ENCODE measurements at places on chromosomes 11 and 22.

- no peak for DNase-seq
These were observed 35.1 kb upstream of the ARFGAP3 start for GRCh38 chr22:42892156-42892555.

- DNase-seq, result no peak
These were observed 17.1 kb upstream of the KRTAP5-6 start for GRCh38 chr11:1679881-1680280.

DNA sequence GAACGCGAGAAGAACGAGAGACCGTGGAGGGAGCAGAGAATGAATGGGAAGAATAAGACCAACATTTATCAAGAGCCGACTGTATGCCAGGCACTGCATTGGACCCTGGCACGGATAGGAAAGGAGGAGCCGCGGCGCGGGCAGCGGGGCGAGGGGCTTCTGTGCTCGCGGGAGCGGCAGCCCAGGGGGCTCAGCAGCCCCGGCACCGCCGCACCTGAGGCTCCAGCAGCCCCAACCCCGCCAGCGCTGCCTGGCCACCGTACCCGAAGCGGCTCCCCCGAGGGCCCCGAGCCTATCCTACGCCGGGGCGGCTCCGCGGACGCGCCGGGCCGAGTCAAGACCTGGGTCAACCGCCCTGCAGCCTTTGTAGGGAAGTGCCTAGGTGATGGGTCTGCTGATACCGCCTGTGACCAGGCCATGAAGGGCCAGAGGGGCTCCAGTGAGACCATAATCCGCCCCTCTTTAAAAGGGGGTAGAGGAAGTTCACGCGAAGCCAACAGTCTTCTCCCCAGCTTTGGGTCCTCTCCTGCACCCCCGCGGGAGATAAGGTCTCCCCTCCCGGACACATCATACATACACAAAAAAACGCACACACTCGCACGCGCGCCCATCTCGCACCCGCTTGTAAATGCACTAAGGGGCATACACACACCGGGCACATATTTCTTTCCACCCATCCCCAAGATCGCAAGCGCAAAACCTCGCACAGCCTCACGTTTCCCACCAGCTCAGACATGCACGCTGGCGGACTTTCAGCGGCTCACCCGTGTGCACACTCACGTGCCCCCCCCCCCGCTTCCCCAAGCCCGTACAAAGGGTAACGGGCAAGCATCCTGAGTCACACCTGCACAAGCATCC lies 935 bp upstream of the RTN4RL2 start:
- DNase-seq, result no peak

DNA sequence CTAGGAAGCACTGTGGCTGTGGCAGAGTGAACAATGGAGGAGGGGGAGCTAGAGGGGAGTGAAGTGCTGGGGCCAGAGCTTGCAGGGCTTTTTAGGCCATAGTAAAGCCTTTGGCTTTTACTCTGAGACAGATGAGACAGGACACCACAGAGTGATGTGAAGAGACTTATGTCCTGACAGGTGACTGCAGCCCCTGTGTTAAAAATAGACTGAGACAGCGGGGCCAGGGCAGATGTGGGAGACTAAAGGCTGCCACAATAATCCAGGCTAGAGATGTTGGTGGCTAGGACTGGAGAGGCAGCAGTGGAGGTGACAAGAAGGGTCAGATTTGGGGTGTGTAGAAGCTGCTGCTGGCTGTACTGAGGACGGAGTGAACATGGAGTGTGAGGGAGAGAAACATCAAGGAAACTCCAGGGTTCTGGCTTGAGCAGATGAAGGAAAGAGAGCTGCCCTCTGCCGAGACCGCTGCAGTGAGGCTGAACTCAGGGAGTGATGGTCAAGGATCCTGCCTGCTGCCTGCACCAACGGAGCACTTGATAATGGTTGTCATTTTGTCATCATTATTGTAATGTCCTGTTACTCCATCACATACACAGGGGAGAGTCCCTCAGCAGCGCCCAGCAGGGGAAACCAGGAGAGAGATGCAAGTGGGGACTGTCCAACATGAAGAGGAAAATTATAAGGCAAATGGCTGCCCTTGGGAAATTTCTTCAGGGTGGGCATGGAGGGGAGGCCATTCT lies 27.4 kb downstream of the SLC43A1 start:
- no peak for DNase-seq

- no peak for DNase-seq
These were observed 48.3 kb upstream of the LRRC55 start for GRCh38 chr11:57133366-57134038.

DNA sequence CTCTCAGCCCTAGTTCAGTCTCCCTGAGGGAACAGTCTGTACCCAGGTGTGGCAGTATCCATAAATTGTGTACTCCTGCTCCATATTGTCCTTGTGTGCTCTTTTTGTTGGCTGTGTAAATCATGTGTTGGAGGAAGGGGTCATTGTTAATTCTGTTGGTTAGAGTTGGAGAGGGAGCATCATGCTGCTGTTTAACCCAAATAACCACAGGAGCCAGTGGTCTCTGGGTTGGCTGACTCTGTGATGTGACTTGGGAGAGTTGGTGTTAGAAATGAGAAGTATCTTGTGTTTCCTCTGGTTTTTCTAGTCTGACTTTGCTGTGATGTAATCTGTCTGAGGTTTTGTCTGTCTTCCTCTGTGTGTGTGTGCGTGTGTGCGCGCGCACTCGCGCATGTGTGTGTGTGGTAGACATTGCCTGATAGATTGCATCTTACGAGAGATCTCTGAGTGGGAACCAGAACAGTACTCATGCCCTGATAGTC lies 30.5 kb downstream of the CTNND1 start:
- DNase-seq, result no peak

DNA sequence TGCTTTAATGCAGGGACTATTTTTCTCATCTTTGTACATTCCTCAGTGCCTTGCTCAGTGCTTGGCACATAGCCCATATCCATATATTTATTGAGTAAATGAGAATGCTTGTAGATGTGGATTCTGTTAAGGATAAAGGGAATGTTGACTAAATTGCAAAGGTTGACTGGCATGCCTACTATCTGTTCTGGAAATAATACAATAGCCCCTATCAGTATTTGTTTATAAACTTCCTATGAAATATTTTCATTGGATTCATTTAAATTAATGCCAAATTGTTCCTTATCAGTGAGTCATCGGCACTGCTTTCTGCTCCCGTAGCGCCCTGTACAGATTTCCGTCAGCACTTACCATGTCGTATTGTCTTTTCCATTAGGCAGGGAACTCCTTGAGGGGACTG lies 8.0 kb downstream of the RNF121 start:
- no peak for DNase-seq

GRCh38 chr22:25154667-25154999 lies 45.0 kb upstream of the CRYBB3 start:
- no peak for DNase-seq

DNA sequence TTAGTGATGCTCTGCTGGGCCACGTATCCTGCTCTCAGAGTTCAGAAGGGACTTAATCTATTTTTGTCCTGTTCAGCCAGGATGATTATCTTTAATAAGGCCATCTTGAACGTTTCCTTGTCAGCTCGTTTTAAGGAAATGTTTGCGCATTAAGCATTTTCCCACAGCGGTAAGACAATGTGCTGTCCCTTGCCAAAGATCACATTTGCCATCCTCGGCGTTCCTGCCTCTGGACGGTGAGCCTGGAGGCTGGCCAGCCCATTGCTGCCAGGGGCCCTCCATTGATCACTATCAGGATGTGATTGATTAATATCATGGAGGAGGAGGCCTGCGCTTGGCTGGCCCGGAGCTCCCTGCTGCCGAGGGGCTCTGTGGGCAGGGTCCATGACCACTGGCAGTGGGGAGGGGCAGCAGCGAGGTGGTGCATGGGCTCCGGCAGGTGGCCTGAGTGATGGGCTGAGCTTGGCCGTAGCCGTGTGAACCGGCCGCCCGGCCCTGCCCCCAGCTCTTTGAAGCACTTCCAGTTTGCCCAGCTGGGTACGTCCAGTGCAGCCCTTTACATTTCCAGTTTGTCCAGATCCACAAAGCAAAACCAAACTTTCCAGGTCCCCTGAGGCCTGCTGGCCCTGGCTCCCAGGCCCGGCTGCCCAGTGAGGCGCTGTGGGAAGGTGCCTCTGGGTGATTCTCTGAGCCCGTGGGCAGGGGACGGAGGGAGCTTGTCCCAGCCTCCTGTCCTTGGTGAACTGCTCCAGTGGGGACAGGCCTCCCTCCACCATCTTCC lies 49.5 kb upstream of the SMIM38 start:
- no peak for DNase-seq

- DNase-seq, result no peak
These were observed 5.3 kb upstream of the AKIP1 start for GRCh38 chr11:8905528-8906165.

- DNase-seq, result no peak
These were observed 49.9 kb downstream of the ZNRF3 start for GRCh38 chr22:28933321-28933720.

DNA sequence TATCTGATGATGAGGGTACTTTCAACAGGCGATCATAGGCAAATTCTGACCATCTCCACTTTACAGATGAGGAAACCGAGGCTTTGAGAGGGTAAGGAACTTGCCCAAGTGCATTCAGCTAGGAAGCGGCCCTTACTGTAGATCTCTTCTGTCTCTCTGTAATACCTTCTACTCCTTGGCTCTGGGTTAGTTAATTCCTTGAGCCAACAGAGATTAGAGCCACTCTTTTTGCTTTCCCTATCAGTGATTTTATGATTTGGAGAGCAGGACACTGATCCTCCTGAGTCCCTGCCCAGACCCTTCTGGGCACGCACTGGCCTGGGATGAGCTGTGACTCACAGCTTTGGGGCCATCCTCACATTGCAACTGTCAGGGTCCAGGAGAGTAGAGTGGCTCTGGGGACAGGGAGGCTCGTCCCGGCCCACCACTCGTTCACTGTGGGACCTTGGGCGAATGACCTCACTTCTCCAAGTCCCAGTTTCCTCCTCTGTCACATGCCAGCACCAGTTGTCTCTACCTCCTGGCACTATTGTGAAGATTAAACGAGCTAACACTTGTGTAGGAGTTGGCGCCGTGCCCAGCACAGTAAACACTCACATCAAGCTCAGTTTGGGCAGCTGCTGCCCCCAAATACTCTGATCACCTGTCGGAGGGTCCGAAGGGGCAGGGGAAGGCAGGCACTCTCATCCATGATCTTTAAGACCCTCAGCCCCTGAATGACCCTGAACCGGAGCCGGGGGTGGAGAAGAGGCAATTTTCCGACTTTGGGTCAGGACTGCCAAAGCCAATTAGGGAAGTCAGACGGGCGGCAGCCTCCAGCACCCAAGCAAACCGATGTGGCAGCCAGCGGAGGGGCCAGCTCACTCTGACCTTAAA lies 235.0 kb downstream of the MIAT start:
- DNase-seq, result no peak

DNA sequence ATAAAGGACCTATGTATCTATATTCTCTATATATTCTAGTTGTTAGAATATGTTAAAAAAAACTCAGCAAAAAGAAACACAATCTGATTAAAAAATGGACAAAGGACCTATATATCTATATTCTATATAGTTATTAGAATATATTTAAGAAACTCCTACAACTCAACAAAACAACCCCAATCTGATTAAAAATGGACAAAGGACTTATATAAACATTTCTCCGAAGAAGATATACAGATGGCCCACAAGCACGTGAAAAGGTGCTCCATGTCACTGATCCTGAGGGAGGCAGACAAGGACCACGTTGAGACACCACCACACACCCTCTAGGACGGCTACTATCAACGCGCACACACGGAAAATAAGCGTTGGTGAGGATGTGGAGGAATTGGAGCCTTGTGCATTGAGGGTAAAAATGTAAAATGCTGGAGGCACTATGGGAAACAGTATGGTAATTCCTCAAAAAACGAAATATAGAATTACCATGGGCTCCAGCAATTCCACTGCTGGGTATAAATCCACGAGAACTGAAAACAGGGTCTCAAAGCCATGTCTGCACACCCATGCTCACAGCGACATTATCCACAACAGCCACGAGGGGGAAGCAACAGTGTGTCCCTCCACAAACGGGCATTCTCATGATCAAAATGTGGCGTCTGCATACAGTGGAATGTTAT lies 22.7 kb downstream of the YPEL1 start:
- DNase-seq, result peak; percentile 87

GRCh38 chr11:85347291-85347690 lies 279.9 kb downstream of the DLG2 start:
- DNase-seq, result no peak

DNA sequence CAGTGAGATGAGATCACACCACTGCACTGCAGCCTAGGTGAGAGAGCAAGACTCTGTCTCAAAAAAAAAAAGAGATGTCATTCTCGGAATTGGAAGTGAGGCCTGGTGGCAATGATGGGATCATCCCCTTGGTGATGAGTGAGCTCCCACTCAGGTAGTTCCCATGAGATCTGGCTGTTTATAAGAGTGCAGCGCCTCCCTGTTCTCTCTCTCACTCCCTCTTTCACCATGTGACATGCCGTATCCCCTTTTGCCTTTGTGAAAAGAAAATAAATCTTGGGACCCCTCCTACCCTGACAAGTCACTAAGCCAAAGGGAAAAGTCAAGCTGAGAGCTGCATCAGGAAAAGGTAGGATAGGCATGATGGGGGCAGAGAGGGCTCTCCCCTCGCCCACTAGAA lies 28.8 kb downstream of the ZNF70 start:
- DNase-seq, result no peak

GRCh38 chr11:67468456-67468758 lies 644 bp downstream of the TMEM134 start:
- no peak for DNase-seq

DNA sequence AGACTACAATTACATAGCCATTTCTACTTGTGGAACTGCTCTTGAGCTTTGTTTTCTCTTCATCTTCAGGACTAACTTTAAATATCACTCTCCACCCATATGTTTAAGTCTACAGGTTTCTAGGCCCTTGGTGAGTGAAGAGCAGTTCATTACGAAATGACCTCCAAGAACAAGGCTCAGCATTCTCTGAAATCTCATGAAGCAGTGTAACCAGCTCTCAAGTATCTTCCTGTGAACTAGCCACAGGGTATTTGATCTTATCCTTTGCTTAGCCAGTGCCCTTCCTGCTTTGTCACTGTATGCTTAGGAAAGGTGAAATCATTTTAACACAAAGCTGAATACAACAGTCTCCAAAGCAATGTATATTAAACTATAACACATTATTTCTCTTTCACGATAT lies 20.4 kb upstream of the LYVE1 start:
- no peak for DNase-seq

- DNase-seq, result no peak
These were observed 83.9 kb downstream of the LDLRAD3 start for GRCh38 chr11:36027731-36028130.

GRCh38 chr22:49324527-49325491 lies 502.9 kb downstream of the BRD1 start:
- no peak for DNase-seq

DNA sequence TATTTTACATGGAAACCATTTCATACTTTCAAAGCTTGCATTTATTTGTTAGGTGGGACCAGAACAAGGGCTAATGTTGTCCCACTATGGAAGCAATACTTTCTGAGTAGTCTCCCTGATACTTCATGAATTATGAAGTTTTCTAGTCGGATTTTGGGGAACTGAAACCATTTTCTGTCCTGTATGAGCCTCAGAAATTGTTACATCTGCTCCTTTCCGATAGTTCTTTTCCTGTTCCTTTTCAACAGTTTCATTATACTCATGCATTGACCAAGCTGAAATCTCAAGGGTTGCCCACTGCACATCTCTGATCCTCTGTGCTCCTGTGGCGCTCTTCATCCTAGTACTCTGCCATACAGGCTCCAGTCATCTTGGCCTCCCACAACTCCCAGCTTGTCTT lies 31.5 kb upstream of the GLYATL1 start:
- no peak for DNase-seq
